ENCODE measurements at places on chromosomes 6 and 20.

- DNase-seq = no peak
Observed at GRCh38 chr6:139253656-139254055, 38.1 kb downstream of the TXLNB start.

- no peak for DNase-seq
Observed at GRCh38 chr20:38608188-38608587, 6.6 kb downstream of the ARHGAP40 start.

- DNase-seq = no peak
Observed at GRCh38 chr20:62927128-62927705, 912 bp upstream of the DIDO1 start.

GRCh38 chr6:71044753-71045152 lies 87.9 kb upstream of the B3GAT2 start:
- DNase-seq = no peak

DNA sequence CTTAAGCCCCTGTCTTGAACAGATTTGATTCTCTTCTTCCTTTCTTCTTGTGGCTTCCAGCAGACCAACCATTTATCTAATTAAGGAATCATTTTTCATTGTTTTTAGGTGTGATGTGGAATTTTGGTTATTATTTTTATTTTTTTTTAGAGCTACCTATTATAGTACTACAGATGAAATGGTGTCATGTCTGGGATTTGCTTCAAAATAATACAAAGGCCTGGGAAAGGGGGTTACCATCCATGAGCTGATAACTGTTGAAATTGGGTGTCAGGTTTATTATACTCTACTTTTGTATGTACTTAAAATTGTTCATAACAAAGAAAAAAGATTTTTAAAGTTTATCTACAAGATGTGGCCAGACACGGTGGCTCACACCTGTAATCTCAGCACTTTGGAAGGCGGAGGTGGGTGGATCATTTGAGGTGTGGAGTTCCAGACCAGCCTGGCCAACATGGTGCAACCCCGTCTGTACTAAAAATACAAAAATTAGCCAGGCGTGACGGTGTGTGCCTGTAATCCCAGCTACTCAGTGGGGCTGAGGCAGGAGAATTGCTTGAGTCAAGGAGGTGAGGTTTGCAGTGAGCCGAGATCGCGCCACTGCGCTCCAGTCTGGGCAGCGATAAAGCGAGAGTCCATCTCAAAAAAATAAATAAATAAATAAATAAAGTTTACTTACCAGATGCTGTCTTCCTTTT lies 561 bp downstream of the IL22RA2 start:
- no peak for DNase-seq

GRCh38 chr6:108942556-108943492 lies 94.6 kb downstream of the ARMC2 start:
- no peak for DNase-seq

DNA sequence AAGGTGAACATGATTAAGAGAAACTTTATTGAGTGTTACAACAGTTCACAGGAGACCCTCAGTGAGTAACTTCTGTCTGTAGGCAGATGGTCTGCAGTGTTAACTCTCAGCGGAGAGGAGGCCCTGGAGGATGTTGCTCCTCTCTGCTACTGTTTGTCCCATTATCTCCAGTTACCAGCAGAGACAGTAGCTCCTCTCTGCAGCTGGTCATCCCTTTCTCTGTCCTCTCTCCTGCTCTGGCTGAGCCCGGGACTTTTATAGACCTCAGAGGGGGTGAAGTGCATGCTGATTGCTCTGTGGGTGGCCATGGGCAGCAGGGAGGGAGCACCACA lies 5.7 kb downstream of the GTSF1L start:
- no peak for DNase-seq

DNA sequence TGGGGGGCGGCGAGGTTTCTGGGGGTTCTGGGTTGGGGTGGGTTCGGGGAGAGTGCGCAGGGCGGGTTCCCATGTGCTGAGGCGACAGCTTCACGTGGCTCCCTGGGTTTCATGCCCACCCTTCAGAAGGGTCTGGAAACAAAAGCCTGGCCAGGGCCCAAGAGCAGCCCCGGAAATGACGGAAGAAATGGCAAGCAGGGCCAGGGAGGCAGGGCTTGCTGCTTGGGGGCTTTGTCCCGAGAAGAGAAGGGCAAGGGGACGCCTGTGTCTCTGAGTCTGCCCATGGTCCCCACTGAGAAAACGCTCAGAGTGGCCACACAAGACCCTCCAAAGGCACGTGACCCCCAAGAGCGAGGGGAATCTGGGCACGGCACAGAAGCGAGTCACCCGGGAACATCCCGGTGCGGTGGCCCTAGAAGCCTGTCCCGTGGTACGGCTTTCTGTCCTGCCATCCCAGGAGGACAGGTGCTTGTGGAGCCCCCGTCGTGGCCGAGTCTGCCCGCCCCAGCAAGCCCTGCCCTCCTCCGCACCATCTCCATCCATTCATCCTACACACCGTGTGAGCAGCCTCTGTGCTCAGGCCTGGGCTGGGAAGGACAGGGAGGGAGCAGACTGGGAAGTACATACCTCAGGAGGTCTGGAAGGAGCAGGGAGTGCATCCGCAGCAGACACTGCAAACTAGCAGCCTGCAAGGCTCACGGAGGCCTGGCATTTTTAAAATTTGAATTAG lies 9.0 kb downstream of the NPEPL1 start:
- no peak for DNase-seq

- DNase-seq = no peak
Observed at GRCh38 chr6:150153905-150154492, 11.2 kb downstream of the PPP1R14C start.

GRCh38 chr6:168996356-168996625 lies 257.4 kb downstream of the THBS2 start:
- no peak for DNase-seq

Measured in stimulated activated CD4-positive, alpha-beta T cell treated with anti-CD3 and anti-CD28 coated beads, TNF-alpha, amount 100 ng/mL, for 48 hours (primary cell).